ENCODE measurements at places on chromosomes 1 and 21.

- DNase-seq, result no peak
These were observed 2.4 kb downstream of the TP73 start for GRCh38 chr1:3654549-3655281.

- DNase-seq, result peak; percentile 72
These were observed 41.8 kb downstream of the PHC2 start for GRCh38 chr1:33388805-33389771.

- no peak for DNase-seq
These were observed 1.6 kb downstream of the ADAM15 start for GRCh38 chr1:155052439-155053395.

DNA sequence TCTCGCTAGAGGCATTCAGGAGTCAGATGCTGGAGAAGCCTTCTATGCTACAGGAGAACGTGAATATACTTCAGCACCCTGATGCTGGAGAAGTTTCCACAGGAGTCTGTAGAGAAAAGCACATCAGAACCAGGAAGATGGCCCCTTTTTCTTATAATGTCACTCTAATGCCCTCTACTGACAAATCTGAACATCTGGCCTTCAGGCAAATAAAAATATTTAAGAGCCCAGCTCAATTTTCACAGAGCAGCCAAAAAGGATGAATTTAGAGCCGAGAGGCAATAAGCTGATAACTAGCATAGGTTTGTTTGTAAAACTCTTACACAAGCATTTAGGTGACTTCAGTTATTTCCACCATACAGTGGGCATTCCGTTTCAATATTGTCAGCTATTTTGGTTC is 3.8 kb upstream of the RRP15 start:
- no peak for DNase-seq

DNA sequence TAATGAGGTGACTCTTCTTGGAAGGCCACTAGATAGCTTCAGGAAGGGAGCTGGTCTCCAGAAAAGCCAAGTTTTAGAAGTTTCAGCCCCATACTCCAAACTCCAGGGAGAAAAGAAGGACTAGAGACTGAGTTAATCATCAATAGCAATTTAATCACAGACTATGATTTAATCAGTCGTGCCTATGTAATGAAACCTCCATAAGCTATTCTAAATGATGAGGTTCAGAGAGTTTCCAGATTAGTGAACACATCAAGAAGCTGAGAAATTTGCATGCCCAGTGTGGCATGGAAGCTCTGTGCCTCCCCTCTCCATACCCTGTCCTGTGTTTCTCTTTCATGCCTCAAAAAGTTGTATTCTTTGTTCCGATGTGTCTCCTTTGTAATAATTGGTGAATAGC is 49.2 kb upstream of the CCDC190 start:
- DNase-seq, result no peak

- DNase-seq, result no peak
These were observed 117.1 kb upstream of the COL6A1 start for GRCh38 chr21:45864436-45864835.

- DNase-seq, result no peak
These were observed 514.7 kb downstream of the PLPP3 start for GRCh38 chr1:56064705-56065104.

DNA sequence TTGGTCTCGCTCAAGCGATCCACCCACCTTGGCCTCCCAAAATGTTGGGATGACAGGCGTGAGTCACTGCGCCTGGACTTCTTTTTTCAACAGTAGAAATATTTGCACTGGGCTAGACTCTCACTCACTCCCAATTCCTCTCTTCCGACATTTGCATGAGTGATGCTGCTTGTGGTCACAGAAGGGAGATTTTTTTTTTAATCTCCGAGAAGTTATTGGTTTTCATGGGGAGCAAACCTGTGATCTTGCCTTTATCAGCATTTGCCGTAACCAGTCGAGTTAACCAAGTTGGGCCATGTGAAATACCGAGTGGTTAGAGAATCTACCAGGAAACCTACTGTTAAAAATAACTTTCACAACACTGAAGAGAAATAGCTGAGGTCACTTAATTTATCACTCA is 21.1 kb downstream of the ERG start:
- DNase-seq, result no peak

DNA sequence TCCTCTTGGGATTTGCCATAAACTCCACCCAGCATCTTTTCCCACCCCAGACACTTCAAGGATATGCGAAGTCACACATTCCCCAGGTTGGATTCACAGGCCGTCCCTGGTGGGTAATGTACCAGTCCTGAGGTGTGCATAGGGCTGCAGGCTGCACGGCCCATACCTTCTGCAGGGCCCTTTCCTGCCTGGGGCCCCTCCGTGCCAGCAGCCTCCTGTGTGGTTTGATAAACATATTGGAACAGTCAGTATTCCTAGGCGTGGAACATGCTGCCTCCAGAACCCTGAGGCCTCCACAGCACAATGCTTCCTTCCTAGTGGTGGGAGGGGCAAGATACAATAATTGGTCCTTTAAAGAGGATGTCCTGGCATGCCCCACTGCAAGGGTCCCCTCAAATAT is 26.6 kb downstream of the IL10RB start:
- no peak for DNase-seq

DNA sequence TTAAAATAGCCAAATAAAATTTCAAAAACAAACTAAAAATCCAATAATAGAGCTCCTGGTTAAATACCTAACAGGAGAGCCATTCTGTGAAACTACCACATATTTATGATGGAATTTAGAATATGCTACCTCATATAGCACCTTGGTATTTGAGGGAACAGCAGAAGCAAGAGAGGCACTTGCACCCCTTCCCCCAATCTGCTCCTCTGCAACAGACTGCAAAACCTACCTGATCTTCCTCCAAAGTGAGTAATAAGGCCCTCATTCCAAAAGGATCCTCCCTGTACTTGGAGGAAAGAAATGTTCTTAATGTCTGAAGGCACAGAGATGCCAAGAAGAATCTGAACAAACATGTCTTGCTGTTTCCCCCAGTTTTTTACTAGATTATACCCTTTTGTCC is 28.1 kb upstream of the RNPC3 start:
- no peak for DNase-seq

GRCh38 chr21:32539378-32539777 is 45.9 kb downstream of the TCP10L start:
- DNase-seq, result no peak

GRCh38 chr1:109084563-109085517 is 5.7 kb upstream of the TMEM167B start:
- DNase-seq, result no peak

DNA sequence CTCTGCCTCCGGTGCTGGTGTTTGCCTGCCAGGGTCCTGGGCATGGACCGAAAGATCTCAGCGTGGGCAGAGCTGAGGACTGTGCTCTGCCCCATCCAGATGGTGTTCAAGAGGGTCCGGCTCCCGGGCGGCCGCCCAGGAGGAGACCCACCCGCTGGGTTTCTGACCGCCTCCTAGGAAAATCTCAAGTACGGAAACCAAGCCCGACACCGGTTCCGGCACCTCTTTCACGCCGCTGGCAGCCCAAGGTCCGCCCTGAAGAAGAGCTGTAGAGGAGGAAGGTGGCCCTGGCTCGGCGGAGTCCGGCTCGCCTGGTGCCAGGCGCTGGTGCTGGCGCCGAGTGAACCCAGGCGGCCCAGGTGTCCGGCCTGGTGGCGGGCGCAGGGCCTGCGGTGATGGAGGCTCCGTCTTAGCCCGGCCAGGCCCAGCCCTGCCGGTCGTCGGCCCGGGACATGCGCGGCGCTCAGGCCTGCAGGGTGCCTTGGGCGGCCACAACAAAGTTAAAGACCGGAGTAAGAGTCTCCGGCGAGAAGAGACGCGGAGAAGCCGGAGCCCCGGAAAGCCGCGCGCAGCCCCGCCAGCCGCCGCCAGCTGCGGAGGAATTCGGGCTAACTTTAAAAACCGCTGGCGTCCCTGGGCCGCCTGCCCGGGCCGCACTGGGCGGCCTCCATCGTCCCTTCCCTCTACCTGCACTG is 1.5 kb downstream of the GRIK3 start:
- no peak for DNase-seq

- DNase-seq, result no peak
These were observed 5.3 kb downstream of the HES2 start for GRCh38 chr1:6414443-6414844.

DNA sequence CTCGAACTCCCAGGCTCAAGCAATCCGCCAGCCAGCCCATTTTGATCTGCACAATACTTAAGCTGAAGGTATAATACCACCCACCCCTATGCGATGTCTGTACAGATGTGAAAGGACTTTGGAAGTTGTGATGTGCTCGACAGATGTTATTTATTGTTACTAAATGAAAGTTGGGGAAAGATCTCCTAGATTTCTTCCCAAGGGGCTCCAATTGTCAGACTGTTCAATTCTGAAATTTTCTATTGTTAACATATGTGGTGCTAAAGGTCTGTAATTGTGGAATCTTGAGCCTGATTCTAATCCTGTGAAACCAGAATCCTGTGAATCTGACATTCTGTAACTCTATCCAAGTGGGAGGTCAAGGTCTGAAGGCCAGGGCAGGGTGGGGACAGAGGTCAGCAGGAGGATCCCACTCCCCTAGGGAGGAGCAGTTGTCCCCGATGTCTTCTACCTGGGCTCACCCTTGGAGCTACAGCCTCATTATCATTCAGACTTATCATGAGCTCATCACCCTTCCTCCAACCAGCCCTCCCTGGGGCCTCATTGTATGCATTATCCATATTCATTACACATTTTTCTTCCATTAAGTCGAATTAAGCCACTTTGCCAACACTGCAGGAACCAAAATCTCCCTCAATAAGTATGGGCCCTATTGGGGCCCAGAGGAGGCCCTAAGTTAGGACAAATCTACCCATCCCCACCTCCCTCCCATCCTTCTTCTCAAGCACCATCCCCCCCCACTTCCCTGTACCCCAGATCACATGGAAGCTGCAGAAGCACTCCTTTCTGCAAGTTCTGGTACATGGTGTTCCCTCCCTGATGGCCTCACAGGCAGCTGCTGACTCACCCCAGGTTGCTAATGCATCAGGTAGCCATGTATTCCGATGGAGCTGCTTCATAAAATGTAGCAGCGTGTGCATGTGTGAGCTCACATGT is 32.3 kb downstream of the SHISAL2A start:
- peak; percentile 71 for DNase-seq

DNA sequence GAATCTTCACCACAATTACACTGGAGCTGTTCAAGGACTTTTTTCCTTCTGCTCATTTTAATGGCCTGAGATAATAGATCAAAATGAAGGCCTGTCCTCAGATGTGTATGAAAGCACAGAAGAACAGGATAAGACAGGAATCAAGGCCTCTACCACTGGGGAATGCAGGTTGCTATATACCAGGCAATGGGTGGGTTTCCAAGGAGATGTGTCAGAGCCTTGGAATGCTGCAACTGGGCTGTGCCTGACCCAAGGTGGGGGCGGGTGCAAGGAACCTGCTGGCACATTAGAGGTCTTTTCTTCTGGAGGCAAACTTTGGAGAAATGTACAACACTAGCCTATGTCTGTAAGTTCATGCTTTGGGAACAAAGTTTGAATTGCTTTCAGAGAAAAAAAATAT is 21.7 kb upstream of the LAMC2 start:
- DNase-seq, result no peak

- DNase-seq, result no peak
These were observed 21.9 kb downstream of the EFCAB14 start for GRCh38 chr1:46697053-46697452.

- DNase-seq, result no peak
These were observed 23.7 kb downstream of the PRRX1 start for GRCh38 chr1:170687621-170688020.

- peak; percentile 15 for DNase-seq
These were observed 84.6 kb downstream of the VPS13D start for GRCh38 chr1:12314333-12314903.

- peak; percentile 55 for DNase-seq
These were observed 28.4 kb downstream of the TRIM45 start for GRCh38 chr1:117093091-117093534.

DNA sequence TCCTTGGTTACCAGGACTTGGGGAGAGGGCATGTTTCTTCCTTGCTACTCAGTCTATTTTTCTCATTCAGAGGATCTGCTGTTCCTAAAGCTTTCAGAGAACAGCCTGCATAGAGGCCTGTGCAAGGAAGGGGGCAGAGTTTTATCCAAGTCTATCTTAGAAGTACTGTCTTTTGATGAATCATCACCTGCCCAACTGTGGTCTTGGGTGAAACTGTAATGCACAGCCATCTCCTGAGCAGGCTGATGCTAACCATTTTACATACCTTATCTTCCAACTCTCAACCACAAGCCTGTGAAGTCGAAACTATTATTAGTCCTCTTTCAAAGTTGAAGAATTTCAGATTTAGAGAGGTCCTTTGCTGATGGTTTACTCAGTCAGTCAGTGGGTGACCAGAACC is 368.0 kb downstream of the HHAT start:
- DNase-seq, result no peak

DNA sequence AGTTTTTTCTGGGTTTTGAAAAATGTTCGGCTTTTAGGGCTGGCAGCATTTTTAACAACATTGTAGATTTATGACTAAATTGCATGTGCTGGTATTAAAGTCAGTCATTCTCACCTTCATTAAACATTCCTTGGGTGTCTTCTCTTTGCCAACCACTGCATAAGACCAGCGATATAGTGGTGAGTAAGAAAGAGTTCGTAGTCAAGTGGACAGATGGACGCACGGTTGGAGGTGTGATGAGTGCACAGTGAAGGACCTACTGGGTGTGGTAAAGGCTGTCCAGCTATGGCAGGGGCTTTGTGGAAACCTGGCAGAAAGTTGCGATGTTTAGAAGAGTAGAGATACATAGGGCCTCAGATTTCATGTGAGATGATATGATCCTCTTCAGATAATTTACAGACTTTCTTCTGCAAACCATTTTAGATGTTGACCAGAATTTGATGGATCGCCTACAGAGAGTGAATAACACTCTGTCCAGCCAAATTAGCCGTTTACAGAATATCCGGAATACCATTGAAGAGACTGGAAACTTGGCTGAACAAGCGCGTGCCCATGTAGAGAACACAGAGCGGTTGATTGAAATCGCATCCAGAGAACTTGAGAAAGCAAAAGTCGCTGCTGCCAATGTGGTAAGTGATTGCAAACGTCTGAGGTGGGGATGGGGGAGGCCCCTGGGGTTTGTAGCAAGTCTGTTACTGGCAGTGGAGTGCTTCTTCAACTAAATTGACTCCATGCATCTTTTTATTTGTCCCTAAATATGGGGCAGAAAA is 56.0 kb upstream of the LAMC2 start:
- DNase-seq, result no peak

- no peak for DNase-seq
These were observed 14.0 kb upstream of the NES start for GRCh38 chr1:156691191-156691590.

- no peak for DNase-seq
These were observed 742.6 kb upstream of the CXADR start for GRCh38 chr21:16770266-16770665.

DNA sequence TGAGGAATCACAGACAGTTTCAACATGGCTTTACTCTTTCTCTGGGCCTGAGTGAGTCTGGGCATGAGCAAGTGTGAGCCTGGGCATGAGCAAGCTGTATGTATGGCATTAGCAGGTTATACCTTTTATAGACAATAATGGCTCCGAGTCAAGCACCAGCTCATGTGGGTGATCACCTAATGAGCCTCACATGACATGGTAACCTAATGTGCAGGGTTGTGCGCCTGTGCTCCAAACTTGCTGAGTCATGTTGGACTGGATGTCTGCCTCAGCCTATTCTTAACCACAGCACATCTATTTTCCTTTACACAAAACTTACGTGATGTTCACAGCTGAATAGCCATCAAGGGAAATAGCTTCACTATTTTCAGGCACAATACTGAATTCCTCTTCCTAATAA is 236.2 kb upstream of the NRIP1 start:
- no peak for DNase-seq
